B cell (primary cell): ENCODE measurements at places on chromosomes 11 and 22. TPM values are rescaled to one million over a fixed set of nuclear protein-coding genes. Genes with fewer than 3 reads are reported as not detected.

PLAAT2 gene
- 3.4 and 4.0 TPM in 2 replicates for polyA plus RNA-seq

INPP5J gene
- 0.07 and 0.42 TPM in 2 replicates for polyA plus RNA-seq

B4GALNT4 gene
- polyA plus RNA-seq: 0.07 TPM in 1 of 2 replicates, not detected in the other

OR51B2 gene
- polyA plus RNA-seq: not detected in 2 replicates

TMPRSS5 gene
- 0.86 and 0.87 TPM in 2 replicates for polyA plus RNA-seq

CFAP300 gene
- polyA plus RNA-seq: not detected in 2 replicates

AP5B1 gene
- 9.4 and 9.6 TPM in 2 replicates for polyA plus RNA-seq

WNT11 gene
- polyA plus RNA-seq: 0.07 TPM in 1 of 2 replicates, not detected in the other

C11orf97 gene
- not detected in 2 replicates for polyA plus RNA-seq

KCNJ1 gene
- polyA plus RNA-seq: not detected in 2 replicates
